ENCODE measurements at places on chromosomes 12 and 14.

DNA sequence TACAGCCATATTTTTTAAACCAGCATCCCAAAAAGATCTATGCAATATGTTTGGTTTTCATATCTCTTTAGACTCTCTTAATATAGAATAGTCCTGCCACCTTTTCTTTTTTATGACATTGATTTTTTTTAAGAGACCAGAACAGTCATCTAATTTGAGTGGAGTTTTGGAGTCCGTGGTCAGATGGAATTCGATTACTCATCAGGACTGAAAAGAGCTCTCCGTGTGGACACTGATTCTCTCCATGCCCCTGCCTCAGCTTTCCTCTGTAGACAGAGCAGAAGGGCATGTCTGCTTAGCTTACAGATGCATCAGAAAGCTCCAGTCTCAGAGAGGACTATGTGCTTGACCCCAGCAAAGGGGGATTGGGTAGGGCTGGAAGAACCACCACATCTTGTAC, 27.8 kb downstream of the SMCO2 start:
- no peak for DNase-seq

GRCh38 chr12:94615260-94616181, 34.8 kb downstream of the TMCC3 start:
- no peak for DNase-seq

- DNase-seq, result no peak
These were observed 57.4 kb downstream of the IFNG start for GRCh38 chr12:68102163-68102562.

DNA sequence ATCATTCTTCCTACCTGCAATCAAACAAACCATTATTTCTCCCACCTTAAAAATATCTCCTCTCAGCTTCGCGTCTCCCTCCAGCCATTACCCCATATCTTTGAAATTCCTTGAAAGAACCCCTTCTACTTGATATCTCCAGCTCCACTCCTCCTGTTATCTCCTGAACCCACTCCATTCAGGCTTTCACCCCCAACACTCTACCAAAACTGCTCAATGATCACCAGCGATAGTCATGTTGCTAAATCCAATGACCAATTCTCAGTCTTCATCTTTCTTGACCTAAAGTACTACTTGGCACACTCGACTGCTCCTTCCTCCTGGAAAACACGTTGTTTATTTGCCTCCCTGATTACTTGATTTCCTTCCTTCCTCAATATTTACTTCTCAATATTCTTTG, 70.1 kb downstream of the DUSP16 start:
- no peak for DNase-seq

DNA sequence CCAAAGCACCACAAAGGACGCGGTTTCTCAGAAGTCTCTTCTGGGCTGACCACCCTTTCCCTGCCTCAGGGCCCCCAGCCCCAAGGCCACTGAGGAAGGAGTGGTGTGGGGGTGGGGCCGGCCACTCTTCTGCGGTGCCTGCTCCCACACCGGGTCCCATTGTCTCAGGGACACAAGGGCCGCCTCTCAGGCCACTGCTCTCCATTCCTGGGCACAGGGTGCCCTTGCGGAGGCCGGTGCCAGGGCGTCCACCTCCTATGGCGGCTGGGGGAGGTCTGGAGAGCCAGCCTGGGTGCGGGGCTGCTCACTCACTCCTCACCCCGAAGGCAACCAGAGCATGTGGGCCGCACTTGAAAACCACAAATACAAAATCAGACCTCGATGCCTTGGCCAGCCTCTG, 44.1 kb downstream of the PRIMA1 start:
- no peak for DNase-seq

DNA sequence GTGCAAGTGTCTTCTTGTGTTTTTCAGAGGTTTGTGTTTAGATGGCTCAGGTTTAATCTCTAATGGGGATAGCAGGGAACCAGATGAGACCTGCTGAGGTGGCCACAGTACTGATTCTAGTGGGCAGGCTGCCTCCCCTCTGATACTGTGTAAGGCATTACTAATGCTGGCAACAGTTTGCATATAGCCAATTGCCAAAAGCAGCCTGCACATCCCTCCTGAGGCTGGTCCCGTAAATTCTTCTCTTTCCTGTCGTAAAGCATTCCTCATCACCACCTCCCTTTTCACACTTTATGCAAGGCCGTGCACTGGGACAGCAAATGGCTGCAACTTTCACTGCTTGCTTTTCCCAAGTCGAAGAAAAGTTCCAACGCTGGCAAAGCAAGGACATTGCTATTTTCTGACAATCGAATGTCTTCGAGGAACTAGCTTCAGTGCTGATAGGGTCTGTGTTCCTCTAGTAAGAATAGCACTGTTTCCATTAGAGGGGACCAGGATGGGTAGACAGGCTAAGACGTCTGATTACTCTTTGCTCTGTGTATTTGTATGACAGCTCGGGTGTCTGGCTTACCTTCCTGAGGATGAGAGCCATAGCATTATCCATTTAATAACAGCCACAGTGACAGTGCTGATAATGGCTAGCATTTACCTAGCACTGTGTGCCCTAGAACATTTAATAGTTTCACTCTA, 178.2 kb upstream of the HIF1A start:
- no peak for DNase-seq

DNA sequence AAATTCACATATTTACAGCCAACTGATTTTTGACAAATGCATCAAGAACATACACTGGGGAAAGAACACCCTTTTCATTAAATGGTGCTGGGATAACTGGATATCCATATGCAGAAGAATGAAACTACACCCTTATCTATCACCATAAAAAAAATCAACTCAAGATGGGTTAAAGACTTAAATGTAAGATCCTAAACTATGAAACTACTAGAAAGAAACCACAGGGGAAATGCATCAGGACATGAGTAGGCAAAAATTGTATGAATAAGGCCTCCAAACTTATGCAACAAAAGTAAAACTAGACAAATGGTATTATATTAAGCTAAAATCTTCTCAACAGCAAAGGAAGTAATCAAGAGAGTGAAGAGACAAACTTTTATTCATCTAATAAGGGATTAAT, 242.6 kb downstream of the CPNE8 start:
- DNase-seq, result no peak

DNA sequence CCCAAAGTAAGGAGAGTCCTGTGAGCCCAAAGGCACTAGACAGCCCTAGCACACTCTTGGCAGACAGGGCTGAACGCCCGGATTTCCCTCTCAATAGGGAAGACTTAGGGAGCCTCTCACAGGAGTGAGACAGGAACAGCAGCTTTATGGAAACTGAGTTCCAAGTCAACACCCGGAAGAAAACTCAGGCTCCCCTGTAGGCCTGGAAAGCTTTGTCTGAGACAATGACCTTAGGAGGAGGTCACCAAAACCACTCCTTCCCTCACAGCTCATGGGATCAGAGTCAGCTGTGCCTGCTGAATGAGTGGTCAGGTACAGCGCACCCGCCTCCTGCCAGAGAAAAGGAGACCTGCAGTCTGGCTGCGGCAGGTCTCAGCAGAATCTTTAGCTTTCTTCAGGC, 229.5 kb downstream of the CACNA1C start:
- DNase-seq, result no peak

GRCh38 chr14:50497351-50497750, 35.0 kb downstream of the MAP4K5 start:
- no peak for DNase-seq
